ENCODE measurements at places on chromosomes 12 and 14. TPM values are rescaled to one million over a fixed set of nuclear protein-coding genes. Genes with fewer than 3 reads are reported as not detected.

The BTBD6 gene
- total RNA-seq = 52.6 TPM

The ENO2 gene
- total RNA-seq = 42.3 TPM

- no peak for DNase-seq
These were observed 352.6 kb downstream of the BCL11B start for GRCh38 chr14:98919434-98919833.

The CHPT1 gene
- 69.0 TPM for total RNA-seq

DNA sequence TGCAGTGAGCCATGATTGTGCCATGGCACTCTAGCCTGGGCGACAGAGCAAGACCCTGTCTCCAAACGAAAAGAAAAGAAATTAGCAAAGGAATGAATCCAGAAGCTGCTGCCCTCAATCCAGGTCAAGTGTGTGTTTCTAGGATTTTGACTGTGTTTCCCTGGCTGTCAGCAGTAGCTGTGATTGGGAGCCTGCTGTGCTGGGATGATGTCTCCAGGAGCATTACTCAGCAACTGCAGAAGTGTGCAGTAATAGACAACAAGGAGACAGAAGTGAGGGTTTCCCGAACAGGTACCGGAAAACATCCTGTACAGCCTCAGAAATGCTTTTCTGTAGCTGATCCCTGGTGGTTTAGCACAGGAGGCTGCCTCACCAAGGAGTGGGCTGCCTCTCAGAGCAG, 492.5 kb downstream of the FUT8 start:
- DNase-seq = no peak

DNA sequence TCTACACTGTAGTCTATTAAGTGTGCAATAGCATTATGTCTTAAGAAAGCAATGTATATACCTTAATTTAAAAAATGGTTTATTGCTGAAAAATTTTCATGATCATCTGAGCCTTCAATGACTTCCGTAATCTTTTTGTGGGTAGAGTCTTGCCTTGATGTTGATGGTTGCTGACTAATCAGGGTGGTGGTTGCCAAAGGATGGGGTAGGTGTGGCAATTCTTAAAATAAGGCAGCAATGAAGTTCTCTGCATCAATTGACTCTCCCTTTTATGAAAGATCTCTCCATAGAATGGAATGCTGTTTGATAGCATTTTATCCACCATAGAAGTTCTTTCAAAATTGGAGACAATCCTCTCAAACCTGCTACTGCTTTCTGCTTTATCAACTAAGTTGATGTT, 41.1 kb downstream of the BBS10 start:
- DNase-seq = no peak

GRCh38 chr14:101623685-101624444, 62.6 kb downstream of the DIO3 start:
- no peak for DNase-seq
